ENCODE measurements at places on chromosomes 2 and 18.

DNA sequence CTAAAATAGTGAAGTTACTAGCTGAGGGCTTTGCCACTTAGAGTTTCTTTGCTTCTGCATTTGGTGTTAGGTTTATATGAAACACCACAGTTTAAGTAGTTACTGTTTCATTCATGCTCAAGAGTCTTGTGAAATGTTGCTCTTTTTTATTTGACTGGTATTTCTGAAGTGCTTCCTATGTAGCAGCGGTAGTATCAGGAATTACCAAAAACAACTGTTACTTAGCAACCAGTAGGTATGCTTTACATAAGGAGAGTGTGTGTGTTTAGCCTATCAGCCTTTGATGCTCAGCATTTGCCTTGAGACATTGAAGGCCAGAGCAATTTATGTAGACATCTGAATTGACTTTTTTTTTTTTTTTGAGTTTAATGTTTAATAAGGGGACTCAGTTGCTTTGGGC lies 3.6 kb downstream of the DIS3L2 start:
- no peak for DNase-seq

DNA sequence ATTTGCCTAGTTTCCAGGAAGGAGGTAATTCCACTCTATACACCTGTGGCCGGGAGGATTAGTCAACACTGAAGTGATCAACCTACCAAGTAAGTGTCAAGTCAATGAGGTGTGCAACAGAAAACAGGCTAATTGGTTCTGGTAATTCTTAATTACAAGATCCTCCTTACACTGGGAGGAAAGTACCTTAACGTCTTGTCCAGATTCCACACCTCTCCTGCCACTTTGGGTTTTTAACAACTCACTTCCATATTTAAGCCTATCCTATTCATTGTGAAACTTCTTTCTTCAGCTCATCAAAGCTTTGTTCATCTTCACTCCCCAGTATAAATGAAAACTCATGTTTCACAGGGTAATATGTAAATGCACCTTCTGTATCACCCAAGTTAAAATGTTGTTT lies 22.0 kb upstream of the MAP4K4 start:
- DNase-seq: no peak

- DNase-seq: no peak
Measured at GRCh38 chr2:207515671-207516070, 14.1 kb upstream of the CREB1 start.

- no peak for DNase-seq
Measured at GRCh38 chr18:40962784-40963183, 992.2 kb upstream of the PIK3C3 start.

- no peak for DNase-seq
Measured at GRCh38 chr18:37551249-37551648, 14.3 kb downstream of the CELF4 start.

DNA sequence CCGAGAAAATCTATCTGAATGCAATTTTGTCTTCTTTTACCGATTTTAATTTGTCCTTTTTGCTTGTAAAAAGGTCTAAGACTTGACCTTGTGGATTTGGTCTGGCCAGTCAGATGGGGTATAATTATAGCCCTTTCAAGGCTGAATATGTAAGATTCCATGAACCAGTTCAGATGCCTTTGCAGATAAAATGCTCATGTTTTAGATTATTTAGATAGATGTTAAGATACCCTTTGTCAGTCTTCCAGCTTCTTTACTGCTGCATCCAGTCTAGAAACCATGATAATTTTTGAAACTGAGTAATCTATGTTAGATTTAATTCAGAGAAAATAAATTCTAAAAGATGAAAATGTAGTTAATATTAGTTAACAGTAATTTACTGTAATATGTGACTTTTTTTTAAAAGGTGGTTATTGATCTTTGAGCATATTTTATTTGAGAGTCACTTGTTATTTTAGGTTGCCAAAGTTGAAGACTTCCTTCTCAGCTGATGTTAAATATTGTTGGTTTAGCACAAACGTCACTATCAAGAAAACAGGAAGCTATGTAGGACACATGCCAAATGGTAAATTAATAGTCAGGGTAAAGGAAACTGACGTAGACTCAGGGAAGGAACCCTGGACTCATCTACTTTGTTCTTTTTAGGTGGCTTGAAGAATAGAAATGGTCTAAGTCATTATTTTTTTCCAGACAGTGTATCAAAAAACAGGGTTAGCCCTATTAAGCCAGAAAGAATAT lies 29.8 kb downstream of the BABAM2 start:
- DNase-seq: no peak

DNA sequence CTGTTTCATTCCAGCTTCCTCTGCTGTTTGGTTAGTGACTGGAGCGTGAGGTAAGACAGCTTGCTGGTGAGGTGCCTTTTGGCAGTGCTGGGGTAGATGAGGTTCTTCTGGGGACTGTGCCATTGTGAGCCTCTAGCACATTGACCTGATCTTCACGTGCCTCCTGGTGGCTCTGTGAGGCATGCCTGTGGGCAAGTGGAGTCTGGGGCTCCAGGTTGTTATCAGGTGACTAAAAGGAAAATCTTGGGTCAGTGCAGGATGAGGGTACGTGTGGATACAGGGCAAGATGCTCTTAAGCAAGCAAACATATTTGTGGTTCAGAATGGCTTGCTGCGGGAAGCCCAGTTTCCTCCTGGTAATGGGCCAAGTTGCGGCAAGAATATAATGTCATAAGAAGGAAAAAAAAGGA lies 75.4 kb downstream of the FHOD3 start:
- DNase-seq: no peak

GRCh38 chr2:70431716-70432347 lies 121.8 kb downstream of the TGFA start:
- no peak for DNase-seq

DNA sequence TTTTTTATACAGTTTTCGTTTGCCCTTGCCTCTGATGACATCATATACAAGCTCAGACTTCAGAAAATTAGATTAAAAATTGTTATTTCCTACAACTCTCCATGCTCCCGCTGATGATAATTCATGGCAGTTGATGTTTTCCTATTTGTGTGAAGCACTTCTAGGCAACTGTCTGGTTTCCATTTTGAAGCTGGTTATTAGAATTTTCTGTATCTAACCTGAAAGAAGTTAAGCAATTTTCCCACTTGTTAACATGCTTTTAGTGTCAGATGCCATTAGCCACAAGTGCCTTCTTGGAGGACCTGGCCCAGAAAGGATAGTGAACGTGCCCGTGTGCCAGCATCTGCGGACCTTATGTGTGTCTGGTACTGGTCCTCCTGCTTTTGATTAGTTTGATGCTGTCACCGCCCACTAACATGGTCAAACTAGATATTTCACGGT lies 347.6 kb upstream of the RAB12 start:
- DNase-seq: no peak

GRCh38 chr2:25234738-25235137 lies 66.4 kb upstream of the POMC start:
- DNase-seq: peak; percentile 10

GRCh38 chr2:132645176-132645575 lies 24.8 kb downstream of the LYPD1 start:
- no peak for DNase-seq

Measured in NCI-H1092 treated with DMSO at 0.1 percent for 48 hours (cell line).